Ureter (tissue), 1 donor: ENCODE measurements at places on chromosomes 7 and 10.

DNA sequence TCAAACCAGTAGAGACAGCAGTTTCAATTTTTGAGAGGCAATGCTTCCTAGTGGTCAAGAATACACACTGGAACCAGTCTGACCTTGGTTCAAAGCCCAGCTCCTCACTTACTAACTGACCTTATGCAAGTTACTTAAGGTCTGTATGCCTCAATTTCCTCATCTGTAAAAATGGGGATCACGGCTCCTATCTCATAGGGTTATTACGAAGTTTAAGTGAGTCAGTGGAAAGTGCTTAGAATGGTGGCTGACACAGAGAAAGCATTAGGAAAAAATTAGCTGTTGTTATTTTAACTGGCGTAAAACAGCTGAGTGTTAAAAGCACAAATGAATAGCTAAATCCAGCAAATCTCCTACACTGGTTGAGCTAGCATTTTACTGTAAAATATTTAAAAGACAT, 162.4 kb upstream of the LAMB4 start:
- no peak for DNase-seq

GRCh38 chr10:57818522-57818921, 449.2 kb downstream of the IPMK start:
- no peak for DNase-seq

DNA sequence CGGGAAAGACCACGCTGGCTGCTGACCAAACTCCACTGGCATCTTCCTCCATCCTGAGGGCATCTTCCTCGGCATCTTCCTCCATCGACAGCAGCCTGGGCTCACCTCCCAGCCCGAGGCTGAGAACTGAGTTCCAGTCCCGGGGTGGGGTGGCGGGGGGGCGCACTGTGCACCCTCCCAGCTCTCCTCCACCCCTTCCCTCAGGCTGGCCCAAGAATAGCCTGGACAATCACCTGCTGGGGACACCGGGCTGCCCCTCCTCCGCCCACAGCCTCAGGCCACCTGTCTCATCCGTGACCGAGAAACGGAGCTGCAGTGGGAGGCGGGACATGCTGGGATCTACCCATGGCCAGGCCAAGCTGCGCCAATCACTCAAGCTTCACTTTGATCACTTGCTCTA, 37.2 kb downstream of the DIP2C start:
- no peak for DNase-seq

DNA sequence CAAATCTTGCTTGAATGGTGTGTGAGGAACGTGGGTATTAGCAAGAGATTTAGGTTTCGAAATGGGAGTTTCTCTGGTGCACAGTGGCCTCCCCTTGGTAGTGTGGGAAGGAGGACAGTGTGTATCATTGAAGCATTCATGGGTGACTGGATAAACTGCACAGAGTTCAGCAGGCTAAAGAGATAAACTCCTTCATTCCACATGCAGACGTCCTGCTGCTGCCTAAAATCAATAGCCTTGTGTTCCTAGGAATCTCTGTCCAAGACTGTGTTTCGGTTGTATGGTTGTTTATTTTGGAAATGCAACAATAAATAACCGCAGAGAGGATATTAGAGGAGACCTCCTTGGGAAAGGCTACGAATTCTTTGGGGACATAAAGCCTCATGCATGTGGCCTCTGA, 100.9 kb upstream of the FAM171A1 start:
- no peak for DNase-seq

DNA sequence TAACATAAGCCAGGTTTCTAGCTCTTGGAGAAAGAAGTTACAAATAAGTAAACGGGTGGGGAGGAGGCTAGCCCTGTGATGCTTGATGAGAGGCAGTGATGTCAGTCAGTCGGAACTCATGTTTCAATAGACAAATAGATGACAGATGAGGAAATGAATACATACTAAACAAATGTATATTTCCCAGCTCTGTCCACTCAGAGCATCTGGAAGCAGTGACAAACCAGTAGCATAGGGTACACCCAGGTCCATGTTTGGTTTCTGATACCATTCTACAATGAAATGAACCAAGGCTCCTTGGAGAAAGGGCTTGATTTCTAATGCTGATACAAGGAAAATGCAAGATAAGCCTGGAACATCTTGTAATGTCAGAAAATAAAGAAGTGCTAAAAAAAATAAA, 30.6 kb downstream of the PODXL start:
- no peak for DNase-seq

DNA sequence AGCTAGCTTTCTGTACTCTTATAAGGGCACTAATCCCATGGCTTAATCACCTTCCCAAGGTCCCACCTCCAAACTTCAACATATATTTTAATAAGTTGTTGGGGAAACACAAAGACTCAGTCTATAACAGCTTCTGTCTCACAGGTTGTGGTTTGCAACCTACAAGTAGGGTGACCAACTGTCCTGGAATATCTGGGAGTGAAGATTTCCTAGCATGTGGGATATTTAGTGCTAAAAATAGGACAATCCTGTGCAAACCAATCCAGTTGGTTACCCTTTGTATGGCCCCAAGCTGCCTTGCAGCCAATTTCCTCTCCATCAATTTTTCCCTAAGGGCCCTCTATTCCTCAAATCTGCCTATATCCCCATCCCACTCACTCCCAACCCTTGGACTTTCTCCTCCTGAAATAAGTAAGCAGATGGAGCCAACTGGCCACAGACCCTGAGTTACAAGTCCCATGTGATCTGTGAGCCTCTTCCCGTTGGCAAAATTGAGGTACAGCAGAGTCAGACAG, 82.3 kb downstream of the FAM13C start:
- DNase-seq: no peak

GRCh38 chr10:110491346-110491745, 6.4 kb upstream of the DUSP5 start:
- DNase-seq: no peak

DNA sequence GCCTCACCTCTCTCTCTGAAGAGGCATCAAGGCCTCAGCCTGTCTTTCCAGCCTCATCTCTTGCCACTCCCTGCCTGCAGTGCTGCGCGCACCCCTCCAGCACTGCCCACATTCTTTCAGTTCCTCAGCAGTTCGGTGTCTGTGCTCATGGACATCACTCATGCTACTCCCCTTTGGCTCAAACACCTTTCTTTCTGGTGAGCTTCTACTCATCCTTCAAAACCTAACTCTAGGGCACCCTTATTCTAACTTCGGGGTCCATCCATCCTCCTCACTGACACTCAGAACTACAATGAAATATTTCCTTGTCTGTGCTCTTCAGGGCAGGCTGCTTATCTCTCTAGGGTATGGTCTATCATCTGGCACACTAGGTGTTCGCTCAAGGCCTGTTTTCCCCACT, 169.9 kb upstream of the BMPER start:
- no peak for DNase-seq

DNA sequence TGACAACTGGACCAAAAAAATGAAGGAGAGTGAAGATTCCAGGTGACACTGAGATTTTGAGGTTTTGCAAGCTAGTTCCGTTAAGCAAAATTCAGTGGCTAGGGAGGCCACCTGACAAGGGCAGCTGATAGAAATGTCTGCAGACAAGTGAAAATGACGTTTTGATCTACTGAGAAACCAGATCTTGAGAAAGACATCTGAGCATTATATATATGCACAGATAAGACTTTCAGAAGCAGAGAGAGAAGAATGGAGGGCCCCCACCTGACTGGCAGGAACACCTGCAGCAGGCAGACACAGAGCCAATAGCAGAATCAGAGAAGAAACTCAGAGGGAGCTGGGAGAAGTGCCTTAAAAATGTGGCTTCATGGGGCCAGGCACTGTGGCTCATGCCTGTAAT, 76.1 kb upstream of the LRGUK start:
- no peak for DNase-seq

- DNase-seq: peak; percentile 41
Measured at GRCh38 chr10:46293832-46294640, 7.2 kb downstream of the ANTXRL start.

DNA sequence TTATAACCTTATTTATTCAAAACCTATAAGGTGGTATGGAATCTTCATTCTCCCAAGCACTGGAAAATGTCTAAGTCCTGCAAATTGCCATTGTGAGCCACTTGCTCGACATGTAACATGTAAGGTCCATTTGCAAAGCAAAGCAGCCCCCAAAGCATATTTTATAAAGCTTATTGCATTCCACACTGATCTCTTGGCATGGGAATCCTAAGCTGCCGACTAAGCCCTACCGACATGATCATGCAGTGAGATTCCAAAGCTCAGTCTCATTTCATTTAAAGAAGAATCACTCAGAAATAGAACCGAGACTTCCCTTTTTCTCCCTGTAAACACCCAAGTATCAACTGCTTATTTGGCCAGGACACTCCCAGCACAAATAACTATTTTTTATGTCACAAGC, 333.4 kb upstream of the MYO3A start:
- DNase-seq: no peak

- DNase-seq: no peak
Measured at GRCh38 chr10:4839353-4839752, 13.3 kb downstream of the AKR1E2 start.

- no peak for DNase-seq
Measured at GRCh38 chr7:120189623-120190022, 83.4 kb upstream of the KCND2 start.

- no peak for DNase-seq
Measured at GRCh38 chr10:29805134-29805723, 170.5 kb upstream of the SVIL start.

GRCh38 chr10:66322777-66323176, 603.1 kb upstream of the LRRTM3 start:
- no peak for DNase-seq

- no peak for DNase-seq
Measured at GRCh38 chr7:8068892-8069686, 100.5 kb downstream of the GLCCI1 start.

GRCh38 chr7:142957723-142958122, 4.4 kb downstream of the KEL start:
- DNase-seq: no peak

DNA sequence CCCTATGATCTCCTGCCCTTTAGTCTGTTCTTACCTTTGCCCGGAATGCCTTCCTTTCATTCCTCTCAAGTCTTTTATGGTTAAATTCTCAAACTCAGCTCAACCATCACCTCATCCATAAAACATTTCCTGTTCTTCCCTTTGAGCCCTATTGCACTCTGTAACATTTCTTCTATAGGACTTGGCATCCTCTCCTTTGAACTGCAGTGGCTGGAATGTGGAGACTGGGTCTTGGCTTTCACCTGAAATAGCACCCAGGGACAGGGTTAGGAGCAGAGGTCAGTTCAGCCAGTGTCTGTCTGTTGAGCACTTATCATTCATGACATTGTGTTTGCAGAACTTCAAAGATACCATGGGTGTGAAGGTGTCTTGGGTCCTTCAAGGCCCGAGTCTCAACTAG, 7.2 kb downstream of the NFE2L3 start:
- no peak for DNase-seq

GRCh38 chr7:141698247-141699015, 3.5 kb downstream of the DENND11 start:
- no peak for DNase-seq

DNA sequence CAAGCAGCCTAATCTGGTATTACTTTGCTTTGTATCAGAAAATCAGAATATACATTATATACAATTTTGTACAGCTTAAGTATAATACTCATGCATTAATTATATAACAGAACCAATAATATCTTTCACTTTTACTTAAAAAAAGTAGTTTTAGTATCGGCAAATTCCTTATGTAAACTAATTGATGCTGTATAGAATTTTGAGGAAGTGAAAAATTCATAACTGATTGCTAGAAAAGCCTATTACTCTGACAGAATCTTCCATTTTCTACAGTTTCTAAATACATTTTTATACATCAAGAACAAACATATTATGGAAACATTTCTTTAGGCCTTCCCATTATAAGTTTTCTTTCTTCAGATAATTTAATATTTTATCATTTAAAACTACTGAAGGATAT, 124.0 kb upstream of the GPR22 start:
- no peak for DNase-seq

- DNase-seq: no peak
Measured at GRCh38 chr10:113382691-113383090, 170.2 kb upstream of the HABP2 start.

- no peak for DNase-seq
Measured at GRCh38 chr7:32532716-32533115, 37.4 kb downstream of the AVL9 start.

DNA sequence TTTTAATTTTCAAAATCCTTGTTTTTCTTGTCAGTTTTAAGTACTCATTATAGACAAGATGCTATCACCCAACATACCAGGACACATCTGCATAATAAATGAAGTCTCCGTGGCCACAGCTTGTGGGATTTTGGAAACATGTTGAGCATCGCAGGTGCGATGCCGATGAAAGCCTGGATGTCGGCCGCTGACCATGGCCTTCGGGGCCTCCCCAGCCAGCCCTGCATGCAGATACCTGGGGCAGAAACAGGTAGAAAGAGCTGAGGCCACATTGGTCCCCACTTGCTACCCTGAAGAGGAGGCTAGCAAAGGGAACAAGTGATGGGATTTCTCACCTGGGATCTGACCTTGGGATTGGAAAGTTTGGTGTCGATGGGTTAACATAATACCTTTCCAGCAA, 123.8 kb downstream of the DOCK1 start:
- peak; percentile 23 for DNase-seq

DNA sequence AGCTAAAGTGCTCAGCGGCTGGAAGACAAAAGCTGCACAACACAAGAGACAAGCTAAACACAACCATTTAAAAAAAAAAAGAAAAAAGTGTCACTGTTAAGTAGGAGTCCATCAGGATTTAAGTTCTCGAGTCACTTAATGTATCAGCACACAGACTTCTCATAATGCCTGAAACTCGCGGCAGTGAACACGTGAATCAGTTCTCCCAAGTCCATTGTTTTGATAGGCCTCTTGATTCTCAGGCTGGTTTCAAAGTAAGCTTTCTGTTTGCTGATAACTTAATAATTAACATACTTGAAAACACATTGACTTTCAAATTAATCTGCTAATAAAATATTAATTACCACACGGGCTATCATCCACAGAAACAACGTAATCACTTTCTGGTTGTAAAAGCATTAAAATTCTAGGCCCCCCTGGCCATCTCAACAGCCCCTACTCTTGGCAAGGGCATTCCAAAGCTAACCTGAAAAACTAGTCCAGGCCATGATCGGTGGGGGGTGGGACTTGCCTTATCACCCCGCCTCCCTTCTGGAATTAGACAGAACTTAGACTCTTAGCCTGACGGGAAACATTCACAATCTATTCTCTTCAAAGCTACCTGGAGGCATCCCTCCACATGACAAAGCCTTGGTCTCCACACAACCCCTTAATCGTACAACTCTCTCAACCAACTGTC, 129.0 kb downstream of the DIP2C start:
- DNase-seq: no peak

- DNase-seq: no peak
Measured at GRCh38 chr7:121388950-121389349, 7.2 kb downstream of the FAM3C start.

- no peak for DNase-seq
Measured at GRCh38 chr7:157399086-157399687, 62.4 kb downstream of the DNAJB6 start.

- DNase-seq: no peak
Measured at GRCh38 chr7:101465131-101465530, 102.5 kb downstream of the COL26A1 start.

- no peak for DNase-seq
Measured at GRCh38 chr10:84908491-84908890, 580.1 kb downstream of the CCSER2 start.

GRCh38 chr10:131157899-131158298, 153.6 kb downstream of the TCERG1L start:
- no peak for DNase-seq

GRCh38 chr7:12865593-12865992, 178.2 kb downstream of the ARL4A start:
- no peak for DNase-seq
